ENCODE measurements at places on chromosomes 13 and 19.

GRCh38 chr19:10817291-10818038, 18.5 kb downstream of the TMED1 start:
- DNase-seq: peak; percentile 97

- DNase-seq: no peak
Measured at GRCh38 chr13:26457212-26457611, 100.3 kb upstream of the WASF3 start.

GRCh38 chr19:45350477-45351058, 10.0 kb downstream of the KLC3 start:
- no peak for DNase-seq

- no peak for DNase-seq
Measured at GRCh38 chr13:112870737-112871287, 98.2 kb upstream of the MCF2L start.

DNA sequence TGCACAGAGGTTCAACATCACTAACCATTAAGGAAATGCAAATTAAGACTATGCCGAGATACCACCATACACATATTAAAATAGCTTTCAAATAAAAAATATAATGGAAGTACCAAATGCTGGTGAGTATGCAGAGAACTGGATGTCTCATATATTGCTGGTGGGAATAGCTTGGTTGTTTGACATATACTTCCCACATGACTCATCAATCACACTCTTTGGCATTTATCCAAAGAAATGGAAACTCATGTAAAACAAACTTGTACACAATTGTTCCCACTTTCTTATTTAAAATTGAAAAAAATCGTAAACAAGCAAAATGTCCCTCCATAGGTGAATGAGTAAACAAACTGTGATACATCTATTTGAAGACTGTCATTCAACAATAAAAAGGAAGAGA, 982.6 kb upstream of the ATXN8OS start:
- no peak for DNase-seq

- DNase-seq: no peak
Measured at GRCh38 chr19:16976446-16976845, 50.2 kb downstream of the CPAMD8 start.

GRCh38 chr19:1747285-1748114, 5.8 kb upstream of the ONECUT3 start:
- peak; percentile 30 for DNase-seq

GRCh38 chr13:19067767-19068166, 113.9 kb downstream of the TUBA3C start:
- no peak for DNase-seq

- DNase-seq: no peak
Measured at GRCh38 chr13:99505814-99506269, 4.6 kb downstream of the TM9SF2 start.
